ENCODE measurements at places on chromosomes 7 and 10.

DNA sequence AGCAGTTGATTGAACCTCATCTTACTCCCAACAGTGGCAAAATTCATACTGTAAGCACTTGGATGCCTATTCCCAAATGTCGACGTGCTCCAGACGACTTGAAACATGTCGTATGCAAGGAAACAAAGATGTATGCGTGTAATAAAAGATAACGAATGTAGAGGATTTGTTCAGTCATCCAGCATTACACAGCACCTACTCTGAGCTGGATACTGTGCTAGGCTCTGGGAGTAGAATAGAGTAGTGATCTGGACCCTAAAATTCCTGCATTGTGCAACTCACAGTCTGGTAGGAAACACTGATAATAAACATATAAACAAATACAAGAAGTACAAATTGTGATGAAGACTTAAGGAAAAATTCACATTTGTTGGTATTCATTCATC is 5.6 kb upstream of the TBX20 start:
- no peak for DNase-seq

DNA sequence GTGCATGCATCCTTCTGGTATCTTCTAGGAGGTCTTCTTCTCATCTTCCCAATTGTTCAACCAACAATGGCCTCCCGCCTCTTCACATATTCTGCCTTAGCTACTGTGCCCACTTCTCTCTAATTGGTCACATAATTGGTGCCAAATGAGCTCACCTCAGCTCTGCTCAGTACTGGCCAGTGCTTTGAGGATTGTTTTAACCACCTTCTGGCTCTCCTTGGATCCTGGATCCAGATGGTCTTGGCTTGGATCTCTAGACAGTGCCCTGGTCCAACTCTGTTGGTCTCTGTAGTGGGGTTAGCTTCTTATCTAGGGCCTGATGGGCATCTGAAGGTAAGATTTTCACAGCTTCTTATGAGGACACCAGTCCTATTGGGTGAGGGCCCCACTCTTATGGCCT is 820.8 kb downstream of the TYW1 start:
- DNase-seq: no peak

- no peak for DNase-seq
Observed at GRCh38 chr10:93695740-93696139, 6.7 kb downstream of the FRA10AC1 start.

DNA sequence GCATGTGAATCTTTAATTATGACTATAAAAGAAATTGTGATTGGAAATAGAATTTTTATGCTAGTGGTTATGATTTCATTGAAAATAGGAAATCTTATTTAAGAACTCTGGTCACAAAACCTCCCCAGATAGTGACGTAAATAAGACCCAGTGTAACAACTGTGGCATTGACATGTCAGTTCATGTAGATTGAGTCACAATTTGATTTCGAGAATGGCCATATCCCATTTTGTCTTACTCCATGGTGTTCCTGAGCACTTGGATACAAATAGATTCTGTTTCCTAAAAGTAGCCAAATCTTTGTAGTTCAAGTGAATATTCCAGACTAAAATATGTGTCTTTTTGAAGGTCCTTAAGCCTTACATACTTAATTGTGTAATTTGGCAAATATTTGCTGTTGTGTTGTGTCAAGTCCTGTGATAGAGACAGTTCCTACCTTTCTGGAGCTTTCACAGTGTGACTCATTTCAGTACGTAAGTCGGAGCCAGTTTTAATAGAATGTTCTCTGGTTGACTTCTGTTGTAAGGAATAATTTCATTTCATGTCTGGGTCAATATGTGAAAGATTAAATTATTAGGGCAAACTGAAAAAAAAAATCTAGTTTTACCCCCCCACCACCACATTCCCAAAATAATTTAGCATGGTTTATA is 37.1 kb upstream of the TOMM7 start:
- DNase-seq: no peak

- DNase-seq: no peak
Observed at GRCh38 chr7:55276572-55277295, 88.4 kb upstream of the LANCL2 start.

GRCh38 chr10:132815168-132815857 is 29.4 kb upstream of the NKX6-2 start:
- no peak for DNase-seq

DNA sequence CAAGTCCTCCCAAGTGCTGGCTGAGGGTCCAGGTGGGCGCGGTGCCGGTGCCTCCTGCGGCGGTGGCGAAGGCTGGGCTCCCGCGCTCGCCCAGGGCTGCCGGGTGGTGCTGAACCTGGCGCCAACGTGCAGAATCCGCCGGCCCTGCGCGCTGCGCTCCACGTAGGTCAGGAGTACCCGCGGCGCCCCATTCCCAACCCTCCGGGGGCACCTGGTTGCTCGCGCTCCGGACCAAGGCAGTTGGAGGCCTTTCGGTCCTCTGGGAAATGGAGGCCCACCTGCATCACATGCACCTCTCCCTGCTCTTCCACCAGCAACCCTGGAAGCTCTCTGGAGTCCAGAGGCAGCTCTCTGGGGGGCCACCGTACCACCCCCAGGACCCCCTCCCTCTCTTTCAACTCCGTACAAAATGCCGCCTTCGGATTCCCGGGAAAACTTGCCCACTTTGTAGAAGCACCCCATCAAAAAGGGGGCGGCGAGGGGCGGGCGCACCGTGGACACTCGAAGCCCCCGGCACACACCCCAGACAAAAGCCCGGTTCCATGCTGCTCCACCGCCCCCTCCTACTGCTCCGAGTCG is 745 bp downstream of the SLC16A9 start:
- peak; percentile 43 for DNase-seq

DNA sequence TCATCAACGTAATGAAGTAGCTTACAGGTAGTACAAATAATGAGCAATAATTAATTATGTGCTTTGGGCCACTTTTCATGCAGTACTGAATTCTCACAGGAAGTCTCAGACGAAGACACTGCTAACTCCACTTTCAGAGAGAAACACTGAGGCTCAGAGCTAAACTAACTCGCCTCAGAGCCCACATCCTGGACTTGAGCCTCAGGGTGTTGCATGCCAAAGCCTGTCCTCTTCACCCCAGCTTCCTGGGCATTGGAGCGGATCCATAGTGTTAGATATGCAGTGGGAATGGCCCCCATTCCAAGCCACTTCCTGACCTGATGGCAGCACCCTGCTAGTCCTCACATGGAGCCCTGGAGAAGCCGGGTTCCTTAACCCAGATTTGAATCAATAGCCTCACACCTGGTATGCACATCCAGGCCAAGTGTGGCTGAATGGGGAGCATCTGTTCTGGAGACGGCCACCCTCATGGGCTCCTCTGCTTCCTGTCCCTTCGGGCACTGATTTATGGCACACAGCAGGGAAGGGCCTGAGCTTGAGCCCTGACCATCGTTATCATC is 265.1 kb upstream of the ZNF32 start:
- DNase-seq: no peak

DNA sequence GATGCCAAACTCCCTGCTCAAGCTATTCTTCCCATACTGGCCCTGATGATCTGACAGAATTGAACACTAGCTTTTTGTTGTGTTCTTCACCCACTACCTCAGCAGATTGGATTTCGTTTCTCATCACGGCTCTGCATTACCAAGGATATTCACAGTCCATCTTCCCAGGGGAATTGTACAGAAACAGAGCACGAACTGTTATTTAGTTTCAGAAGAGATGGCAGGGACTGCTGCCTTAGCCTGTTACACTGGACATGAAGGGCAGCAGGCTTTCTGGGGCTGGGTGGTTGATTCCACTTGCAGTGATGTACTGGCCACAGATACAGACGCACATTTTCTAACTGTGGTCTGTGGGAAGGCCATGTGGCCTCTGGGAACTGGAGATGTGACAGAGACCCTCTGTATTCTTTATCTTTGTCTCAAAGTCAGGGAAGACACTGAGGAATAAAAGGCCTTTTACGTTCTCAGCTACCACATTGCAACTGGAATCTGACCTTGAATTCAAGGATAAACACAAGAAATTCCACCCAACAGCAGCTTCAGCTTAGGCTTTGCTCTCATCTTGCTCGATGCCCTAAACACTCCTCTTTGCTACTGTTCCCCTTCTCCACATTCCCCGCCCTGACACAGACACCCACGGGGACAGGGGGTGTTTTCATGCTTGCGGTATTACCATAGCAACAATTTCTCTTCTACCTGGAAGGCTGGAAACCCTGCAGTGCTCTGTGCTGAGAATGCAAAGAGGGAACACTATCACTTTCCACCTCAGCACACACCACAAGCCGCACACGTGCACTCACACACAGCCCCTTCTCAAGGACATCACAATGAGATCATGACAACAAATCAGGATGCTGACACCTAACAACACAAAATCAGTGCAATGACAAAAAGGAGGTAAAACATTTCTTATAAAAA is 81.7 kb downstream of the RNF216 start:
- no peak for DNase-seq

DNA sequence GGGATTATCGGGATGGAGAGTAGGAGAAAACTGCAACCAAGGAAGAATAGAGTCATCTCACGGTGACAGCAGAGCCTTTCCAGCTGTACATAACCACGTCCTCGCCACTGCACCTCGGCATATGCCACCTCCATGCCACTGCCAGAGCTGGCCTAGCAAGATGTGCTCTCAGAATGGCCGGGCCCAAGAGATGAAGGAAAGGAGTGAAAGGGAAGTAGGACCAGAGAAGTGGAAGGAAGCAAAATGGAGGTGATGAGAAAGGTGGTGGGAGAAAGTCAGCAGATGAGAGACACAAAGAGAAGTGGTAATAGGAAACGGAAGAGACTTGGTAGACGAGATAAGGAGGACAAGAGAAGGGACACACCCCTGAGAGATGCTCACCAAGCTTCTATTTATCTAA is 8.0 kb upstream of the CALU start:
- DNase-seq: no peak

DNA sequence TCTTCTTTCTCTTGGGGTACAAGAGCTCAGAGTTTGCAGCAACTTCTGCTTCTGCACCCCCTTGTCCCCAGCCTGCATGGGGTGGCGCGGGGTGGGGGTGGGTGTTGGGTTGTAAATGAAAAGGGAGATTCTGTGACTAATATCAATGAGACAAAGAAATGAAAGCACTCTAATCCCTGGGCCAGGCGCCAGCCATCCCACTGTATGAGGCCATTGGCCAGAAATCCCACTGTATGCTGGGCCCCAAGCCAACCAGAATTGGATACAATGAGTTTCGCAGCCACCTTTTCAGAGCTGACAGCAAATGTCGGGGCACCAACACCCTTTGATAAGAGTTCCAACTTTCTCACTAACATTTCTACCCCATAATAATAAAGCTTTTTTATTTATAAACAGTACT is 10.9 kb upstream of the PTN start:
- DNase-seq: no peak

- DNase-seq: peak; percentile 70
Observed at GRCh38 chr7:102140952-102141370, 145.7 kb upstream of the SH2B2 start.

DNA sequence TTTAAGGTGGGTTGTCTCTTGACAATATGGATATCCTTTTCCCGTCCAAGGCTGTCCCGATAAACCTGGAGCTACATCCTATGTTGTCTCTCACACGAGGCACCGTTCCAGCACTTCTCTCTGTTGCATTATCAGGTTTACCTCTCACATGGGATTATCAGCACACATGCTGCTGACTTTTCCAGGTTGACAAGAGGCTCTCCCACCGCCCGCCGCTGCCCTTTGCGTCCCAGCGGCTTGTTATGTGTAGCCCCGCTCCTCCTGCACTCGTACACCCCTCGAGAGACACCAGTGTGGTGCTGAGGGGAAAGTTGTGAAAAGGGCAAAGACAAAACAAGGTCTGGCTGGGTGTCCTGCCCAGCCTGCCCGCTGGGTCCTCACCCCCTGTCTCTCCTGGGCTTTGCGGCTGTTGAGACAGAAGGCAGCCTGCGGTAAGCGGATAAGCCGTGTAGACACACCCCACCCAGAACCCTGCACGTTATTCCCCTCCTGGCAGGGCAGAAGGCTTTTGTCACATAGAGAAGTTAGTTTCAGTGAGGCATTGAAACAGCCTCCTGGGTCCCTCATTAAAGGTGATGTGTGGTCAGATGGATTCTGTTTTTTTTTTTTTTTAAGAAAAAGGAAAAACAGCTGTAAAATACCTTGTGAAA is 38.7 kb downstream of the UBE3C start:
- no peak for DNase-seq
